NCI-H146 (cell line): ENCODE measurements at places on chromosomes 4 and X.

GRCh38 chrX:22389556-22390179 is 117.0 kb downstream of the CBLL2 start:
- DNase-seq: peak; percentile 49

GRCh38 chr4:117773064-117773936 is 261.0 kb upstream of the NDST3 start:
- no peak for DNase-seq

DNA sequence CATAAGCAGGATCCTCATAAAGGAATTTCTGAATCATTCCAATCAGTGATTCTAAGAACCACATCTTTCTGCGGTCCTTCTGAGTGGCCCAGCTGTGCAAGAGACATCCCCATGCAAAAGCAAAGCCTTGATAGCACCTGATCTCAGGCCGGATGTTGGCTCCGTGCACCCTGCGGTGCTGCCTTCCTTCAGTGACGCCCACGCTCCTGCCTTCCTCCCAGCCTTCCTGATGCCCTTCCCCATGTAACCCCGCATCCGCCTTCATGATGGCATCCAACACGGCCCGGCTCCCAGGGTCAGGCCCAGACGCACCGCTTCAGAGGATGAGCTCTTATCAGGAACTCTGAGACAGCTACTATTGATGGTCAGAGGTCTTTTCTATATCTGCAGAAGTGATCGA is 20.4 kb upstream of the CYP4V2 start:
- DNase-seq: no peak

DNA sequence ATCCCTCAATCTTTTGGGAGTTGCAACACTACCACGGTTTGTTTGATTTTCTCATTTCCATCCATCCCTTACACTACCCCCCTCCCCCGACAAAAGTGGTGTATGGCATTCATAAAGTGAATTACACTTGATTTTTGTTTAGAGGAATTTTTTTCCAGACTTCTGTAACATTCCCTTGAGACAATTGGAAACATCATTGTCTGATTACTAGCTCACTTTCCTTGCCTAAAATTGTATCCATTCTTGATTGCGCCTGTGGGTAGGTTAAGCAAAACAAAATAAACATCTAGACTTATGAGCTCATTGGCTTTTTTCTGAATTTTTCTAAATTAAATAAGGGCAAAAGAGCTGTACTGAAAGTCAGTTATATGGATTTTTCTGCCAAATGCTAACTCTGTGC is 3.5 kb downstream of the GPC3 start:
- DNase-seq: no peak

GRCh38 chrX:152896450-152896849 is 1.4 kb upstream of the ZNF185 start:
- no peak for DNase-seq

DNA sequence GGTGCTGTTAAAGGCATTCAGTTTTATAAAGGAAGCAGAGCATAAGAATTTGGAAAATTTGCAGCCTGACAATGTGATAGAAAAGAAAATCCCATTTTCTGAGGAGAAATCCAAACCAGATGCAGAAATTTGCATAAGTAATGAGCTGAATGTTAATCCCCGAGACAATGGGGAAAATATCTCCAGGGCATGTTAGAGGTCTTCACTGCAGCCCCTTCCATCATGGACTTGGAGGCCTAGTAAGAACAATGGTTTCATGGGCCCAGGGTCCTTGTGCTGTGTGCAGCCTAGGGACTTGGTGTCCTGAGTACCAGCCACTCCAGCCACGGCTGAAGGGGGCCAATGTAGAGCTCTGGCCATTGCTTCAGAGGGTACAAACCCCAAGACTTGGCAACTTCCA is 542.7 kb upstream of the NR3C2 start:
- DNase-seq: no peak

DNA sequence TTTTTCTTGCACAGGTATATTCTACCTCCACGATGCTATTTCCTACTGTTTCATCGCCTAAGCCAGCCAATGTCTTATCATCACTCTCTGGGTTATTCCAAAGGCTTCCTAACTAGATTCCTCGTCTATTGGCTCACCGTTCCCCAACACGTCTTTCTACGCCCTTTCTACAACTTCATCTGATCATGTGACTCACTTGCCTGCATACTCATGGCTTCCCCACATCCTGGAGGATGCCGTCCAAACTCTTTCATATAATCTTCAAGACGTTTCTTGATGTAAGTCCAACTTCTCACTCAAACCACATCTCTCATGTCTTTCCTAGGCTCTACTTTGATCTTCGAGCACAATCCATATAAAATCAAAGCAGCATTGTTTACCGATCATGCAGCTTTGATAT is 322.0 kb upstream of the PPARGC1A start:
- no peak for DNase-seq

GRCh38 chr4:82901183-82901718 is 716 bp downstream of the THAP9 start:
- DNase-seq: no peak

DNA sequence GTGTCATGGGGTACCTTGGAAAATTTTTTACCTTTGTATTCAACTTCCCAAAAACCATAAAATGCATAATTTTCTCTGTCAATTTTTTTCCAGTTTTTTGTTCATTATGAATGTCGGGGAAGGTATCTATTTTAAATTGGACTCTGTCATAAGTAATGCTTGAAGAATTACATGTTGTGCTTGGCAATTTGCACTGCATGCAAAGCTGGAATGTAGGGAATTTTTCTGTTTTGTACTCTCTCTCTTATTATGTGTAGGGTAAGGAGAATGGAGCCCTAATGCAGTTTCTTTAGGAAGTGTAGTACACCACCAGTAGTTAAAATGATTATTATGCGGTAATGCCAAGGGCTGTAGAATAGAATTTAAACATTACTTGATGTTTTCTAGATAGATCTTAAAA is 137.7 kb upstream of the LIMCH1 start:
- DNase-seq: no peak

DNA sequence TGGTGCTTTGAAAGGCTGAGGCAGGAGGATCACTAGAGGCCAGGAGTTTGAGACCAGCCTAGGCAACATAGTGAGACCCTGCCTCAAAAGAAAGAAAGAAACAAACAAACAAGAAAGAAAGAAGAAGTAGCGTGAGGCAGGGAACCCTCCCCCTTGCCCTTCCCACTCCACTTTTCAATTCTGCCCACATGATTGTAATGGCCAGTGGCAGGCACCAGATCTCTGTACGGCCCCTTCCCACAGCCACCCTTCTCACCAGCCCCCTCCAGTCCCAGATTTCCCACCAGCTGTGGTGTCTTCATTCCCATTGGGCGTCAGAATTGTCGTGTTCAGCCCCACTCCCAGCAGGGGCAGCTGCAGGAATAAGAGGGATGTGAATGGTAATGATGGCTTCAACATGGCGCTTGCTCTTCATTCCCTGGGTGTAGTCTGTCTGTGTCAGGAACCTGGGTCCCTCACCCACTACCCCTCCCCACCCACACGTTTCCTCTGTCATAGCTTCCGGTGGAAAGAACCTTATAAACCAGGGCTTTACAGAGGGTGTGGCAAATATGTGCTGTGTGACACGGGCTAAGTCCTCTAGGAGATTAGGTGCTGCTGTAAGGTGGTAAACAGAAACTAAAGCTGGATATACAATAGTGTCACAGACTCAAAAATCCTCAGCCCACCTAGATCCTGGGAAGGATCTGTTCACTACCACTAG is at the start of gene IL2RG:
Gene IL2RG (minus strand): TSS at position 437 of the 703 bp plus-strand sequence. CDS start 38 bp downstream, at position 399.
- DNase-seq: peak; percentile 28

DNA sequence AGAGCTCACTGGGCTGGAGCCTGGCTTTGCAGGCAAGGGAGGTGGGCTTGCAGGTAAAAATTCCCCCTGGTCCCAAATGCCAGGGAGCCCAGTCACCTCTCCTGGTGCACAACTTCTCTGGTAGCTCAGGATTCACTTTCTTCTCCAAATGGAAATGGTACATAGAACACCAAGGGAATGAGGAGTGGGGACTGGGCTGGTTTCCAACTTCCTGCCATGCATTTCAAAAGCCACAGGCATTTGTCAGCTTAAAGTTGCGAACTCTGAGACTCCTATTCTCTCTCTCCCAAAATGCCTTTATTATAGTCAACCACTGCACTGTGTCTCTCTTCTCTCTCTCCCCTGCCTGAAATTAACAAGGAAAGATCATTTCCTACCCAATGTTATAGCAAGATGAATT is 177.3 kb downstream of the GRIA3 start:
- DNase-seq: no peak

DNA sequence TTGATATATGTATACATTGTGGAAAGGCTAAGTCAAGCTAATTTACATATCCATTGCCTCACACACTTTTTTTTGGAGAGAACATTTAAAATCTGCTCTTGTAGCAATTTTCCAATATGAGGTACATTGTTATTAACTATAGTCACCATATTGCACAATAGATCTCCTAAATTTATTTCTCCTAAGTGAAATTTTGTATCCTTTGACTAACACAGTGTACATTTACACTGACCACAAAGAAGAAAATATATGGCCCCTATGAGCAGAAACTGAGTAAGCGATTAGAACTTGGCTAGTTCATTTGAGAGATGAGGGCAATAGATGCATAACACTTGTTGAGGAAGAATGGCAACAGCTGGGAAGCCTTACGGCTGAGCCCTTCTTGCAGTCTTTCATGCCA is 20.3 kb upstream of the GUCY1B1 start:
- DNase-seq: no peak

GRCh38 chr4:38323141-38323641 is 340.8 kb upstream of the KLF3 start:
- DNase-seq: no peak

- no peak for DNase-seq
These were observed 31.7 kb downstream of the USP9X start for GRCh38 chrX:41116948-41117347.

DNA sequence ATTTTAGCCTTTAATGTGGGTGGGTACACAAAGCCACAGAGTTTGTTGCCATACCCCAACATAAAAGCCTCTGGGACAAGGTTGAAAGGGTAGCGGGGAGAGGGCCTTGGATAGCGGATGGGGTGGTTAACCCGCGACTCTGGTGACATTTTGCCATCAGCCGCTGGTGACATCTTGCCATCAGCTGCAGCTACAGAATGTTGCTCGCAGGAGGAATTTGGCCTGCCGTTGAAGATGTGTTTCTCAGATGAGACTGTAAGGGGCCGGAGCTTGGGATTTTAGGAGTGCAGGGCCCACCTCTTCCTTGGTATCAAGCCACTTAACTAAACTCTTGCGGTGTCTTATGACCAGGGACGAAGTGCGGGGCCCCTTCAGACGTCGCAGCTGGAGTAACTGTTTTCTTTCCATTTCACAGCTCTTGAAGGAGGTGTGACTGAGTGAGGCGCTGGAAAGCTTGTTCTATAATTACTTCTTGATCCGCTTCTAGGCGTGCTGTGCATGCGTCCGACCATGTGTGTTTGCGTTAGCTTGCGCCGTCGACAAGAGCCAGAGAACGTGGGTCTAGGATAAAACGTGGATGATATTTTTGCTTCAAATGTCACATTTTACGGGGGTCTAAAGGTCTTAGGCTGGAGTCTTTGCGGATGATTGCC is 820 bp upstream of the RASL11B start:
- peak; percentile 54 for DNase-seq

GRCh38 chr4:179750374-179750773 is 2308.1 kb upstream of the AGA start:
- peak; percentile 48 for DNase-seq

DNA sequence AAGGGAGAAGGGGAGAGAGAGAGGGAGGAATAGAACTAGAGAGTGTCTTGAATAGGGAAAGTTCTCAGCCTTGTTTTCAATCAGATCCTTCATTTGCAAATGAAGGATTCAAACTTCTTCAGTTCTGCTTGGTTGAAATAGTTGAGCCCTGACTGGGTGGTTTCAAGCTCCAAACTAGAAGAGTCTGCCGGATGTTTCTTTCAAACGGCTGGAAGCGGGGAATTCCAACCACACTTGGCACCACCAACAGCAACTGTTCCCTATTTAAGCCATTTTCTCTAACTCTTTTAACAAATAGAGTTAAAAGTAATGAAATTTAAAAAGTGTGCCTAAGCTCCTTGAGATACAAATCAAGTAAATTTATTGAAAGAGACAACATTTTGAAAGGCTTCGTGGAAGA is 67.5 kb upstream of the DDX60 start:
- DNase-seq: no peak

DNA sequence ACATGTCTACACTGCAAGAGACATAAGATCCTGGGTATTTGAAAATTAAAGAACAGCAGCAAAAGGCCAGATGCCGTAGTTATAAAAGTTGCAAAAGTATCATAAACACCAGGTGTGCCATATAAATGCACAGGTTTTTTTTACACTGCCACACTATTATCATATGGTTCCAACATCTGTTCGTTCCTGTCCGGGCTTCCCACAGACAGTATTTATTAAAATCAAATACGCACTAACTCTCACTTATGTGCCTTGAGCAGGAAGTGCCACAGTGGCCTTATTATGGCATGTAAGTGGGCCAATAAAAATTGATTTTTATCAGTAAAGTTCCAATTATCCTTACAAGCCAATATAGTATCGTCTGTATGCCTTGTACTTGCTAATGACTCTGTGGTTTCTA is 873.2 kb downstream of the RPA4 start:
- peak; percentile 0 for DNase-seq

- no peak for DNase-seq
These were observed 22.0 kb upstream of the ARSH start for GRCh38 chrX:2984342-2984741.

GRCh38 chr4:78571804-78572203 is 20.2 kb downstream of the ANXA3 start:
- no peak for DNase-seq

DNA sequence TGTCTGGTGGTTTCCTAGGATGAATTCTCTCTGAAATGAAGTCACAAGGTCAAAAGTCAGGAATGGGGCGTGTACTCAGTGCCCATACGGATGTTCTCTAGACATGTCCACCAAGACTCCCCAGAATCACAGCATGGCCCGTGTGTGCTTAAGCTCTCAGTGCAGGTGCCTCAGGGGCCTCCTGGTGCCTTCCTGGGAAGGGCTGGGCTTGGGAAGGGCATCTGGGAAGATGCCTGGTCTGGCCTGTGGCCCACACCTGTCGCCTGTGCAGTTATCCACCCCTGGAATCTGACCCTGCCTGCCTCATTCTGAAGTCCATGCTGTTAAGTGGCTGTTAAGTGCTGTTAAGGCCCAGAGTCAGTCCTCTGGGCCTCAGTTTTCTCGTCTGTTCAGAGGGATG is 31.2 kb downstream of the SORCS2 start:
- DNase-seq: no peak

GRCh38 chr4:24799196-24799543 is 3.8 kb downstream of the SOD3 start:
- no peak for DNase-seq

- DNase-seq: no peak
These were observed 33.3 kb upstream of the GPC4 start for GRCh38 chrX:133448512-133449076.
